GDM1 (cell line): ENCODE measurements at places on chromosomes 2 and 18.

DNA sequence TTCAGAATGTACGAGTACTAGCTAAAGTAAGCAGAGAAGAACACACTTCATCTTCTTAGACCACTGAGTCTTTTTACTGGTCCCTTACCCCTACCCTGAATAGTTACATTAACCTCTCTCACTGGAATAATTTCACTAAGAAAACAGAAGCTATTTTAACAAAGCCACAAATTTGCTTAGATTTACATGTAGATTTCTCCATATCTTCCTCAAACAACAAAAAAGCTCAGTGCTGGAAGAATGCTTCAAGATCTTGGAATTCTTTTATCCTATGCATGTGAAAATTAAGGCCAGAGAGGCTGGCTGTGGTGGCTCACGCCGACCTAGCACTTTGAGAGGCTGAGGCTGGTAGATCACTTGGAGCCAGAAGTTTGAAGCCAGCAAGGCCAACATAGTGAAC lies 35.2 kb downstream of the MOGAT1 start:
- no peak for DNase-seq

- no peak for DNase-seq
Observed at GRCh38 chr2:51297488-51297887, 265.6 kb upstream of the NRXN1 start.

DNA sequence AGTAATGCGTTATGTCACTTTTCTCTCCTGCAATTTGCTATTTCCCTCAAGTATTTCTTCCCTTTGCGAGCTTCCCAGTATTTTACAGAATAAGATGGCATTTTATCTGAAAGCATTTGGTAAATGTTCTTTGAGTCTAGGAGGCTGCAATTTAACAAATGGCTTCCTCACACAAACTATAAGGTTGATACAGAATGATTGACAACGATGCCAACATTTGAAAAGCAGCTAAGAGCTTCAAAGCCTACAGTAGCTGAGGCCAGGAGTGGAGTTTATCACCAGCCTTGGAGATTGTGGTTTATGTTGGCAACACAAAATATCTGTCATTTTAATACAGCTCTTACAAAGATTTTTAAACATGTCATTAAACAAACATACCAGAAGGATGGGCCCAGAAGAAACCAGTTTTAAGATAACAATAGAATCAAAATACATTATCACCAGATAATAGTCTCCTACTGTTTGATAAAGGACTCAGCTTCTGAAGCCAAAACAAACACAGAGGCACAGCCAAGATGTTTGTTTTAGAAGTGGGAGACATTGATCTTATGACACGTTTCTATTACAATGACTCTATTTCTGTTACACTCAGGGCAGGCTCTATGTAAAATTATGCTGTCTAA lies 711.4 kb upstream of the ACVR2A start:
- DNase-seq = no peak

- no peak for DNase-seq
Observed at GRCh38 chr2:34162231-34162630, 563.1 kb upstream of the FAM98A start.

GRCh38 chr18:21210278-21210677 lies 31.8 kb upstream of the GREB1L start:
- DNase-seq = no peak
